Breast epithelium (tissue), 4 donors: ENCODE measurements at places on chromosomes 1 and 21. TPM values are rescaled to one million over a fixed set of nuclear protein-coding genes. Genes with fewer than 3 reads are reported as not detected.

- no peak overlapping the region for H3K27ac ChIP-seq
- no peak for DNase-seq
- no peak overlapping the region for H3K4me3 ChIP-seq
- H3K4me1 ChIP-seq = no peaks in the 10 kb centered on the region
Observed at GRCh38 chr1:59113876-59114457, 182.9 kb upstream of the FGGY start.

DNA sequence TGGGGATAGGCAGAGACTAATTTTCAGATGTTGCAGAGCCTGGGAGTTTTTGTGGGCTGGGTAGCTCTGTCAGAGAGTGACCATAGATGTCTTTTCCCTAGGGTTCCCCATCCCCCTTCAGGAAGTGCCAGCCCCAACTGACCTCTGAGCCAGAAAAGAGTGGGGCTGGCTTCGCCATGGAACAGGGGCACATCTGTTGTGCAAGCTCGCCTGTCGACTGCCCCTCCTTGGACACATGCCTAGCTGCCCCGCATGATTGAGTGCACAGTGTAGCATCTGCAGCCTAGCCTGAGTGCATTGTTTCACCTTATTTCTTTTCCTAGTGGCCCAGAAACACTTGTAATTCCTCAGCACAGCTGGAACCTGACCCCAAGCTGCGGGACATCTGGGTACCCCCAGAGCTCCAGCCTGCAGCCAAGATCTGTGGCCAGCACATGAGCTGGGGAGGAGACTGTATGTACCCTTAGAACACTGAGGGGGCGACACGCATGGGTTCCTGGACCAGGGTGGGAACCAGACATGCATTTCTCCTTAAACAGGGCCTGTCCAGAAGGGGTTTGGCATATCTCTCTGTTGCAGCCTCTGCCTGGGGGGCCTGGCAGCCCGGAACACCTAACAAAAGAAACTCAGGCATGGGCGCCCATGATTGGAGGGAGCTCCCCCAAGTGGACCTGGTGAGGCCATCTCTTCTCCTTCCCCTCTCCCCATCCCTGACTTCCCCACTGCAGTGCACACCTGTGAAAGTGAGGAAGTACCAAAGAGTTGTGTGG, 55.2 kb downstream of the SYT14 start:
- H3K27ac ChIP-seq = no peak overlapping the region
- no peaks in the 10 kb centered on the region for H3K36me3 ChIP-seq
- DNase-seq = no peak

Gene FCGR3B
- total RNA-seq = 3.9 TPM

DNA sequence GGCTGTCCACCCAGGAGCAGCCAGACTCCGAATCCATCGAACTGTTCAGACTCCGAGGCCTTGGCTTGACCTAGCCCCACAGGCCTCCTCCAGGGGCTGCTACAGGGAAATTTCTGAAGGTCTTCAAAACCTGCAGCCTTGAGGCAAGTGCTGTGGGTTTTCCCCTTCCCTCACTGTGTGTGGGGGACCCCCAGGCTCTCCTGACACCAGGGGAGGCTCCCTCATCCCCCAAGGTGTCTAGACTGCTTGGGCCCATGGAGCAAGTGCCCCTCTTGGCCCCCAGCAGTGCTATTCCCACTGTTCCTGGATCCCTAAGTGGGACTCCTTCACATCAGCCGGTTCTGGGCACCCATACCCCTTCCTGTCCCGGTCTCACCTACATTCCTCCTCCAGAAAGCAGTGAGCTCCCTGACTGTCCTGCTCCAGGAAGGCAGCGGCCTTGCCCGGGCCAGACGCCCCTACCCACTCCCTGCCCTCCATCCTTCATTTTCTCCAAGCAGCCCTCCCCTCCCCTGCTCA, 814 bp downstream of the PAQR7 start:
- no peaks in the 10 kb centered on the region for H3K36me3 ChIP-seq
- H3K27me3 ChIP-seq = no peaks in the 10 kb centered on the region
- peak overlapping the region; percentile 93 for H3K27ac ChIP-seq
- no peak for DNase-seq

DNA sequence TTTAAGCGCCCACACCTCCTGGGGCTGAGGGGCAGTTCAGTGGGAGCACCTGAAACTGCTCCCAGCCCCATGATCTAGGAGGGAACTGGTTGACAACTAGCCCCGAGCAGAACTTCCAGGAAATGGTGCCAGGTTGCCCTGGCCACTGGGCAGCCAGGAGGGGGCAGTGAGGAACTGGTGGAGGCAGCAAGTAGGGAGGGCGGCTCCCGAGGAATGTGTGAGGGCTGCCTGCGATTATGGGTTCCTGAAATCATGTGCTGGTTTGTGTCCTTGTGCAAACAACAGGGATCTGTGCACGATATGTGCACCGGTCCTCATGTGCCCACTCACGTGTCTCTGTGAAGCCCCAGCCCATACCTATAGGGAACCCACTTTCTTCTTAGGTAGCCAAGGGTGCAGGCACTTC, 9.9 kb downstream of the GPR3 start:
- H3K27me3 ChIP-seq = no peaks in the 10 kb centered on the region
- no peak overlapping the region for H3K4me3 ChIP-seq
- no peaks in the 10 kb centered on the region for H3K36me3 ChIP-seq
- peak overlapping the region; percentile 93 for H3K27ac ChIP-seq

GRCh38 chr1:24513706-24514105, 11.1 kb downstream of the RCAN3 start:
- no peak overlapping the region for H3K27ac ChIP-seq
- H3K27me3 ChIP-seq = no peaks in the 10 kb centered on the region
- H3K4me1 ChIP-seq = no peaks in the 10 kb centered on the region
- no peak for DNase-seq
- H3K4me3 ChIP-seq = no peak overlapping the region
- H3K36me3 ChIP-seq = no peaks in the 10 kb centered on the region

Gene FMN2
- total RNA-seq = 3.3 TPM

DNA sequence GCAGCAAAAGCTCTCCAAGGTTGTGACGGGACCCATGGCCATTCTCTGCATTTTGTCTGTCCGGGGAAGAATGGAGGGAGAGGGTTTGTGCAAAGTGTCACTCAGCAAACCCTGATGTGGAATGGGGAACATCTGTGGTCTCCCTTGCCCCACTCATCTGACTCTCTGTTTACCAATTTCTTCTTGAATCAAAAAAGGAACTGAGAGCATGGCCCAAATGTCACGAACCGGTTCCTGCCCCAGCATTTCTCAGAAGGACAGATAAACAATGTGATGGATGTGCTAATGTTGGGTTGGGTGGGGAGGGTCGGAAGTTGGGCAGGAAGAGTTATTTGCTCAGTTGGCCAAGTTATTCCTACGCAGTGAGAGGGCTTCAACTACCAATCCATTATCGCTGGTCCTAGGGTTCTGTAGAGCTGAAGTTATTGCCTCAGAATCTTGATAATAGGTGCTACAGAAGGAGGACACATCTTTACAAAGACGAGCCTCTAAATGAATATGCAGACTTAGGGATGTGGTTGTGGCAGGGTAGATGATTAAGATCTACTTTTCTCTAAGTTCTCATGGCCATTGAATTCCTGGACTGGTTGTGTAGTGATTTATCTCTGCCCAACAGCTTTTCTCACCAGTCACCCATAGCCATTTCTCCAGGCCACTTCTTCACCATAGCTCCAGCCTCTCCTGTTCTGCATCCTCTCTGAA, 9.6 kb upstream of the DUSP12 start:
- no peak overlapping the region for H3K4me3 ChIP-seq
- no peak for DNase-seq
- H3K27me3 ChIP-seq = no peaks in the 10 kb centered on the region
- no peak overlapping the region for H3K27ac ChIP-seq
- no peaks in the 10 kb centered on the region for H3K36me3 ChIP-seq

Gene TIE1
- total RNA-seq = 9.4 TPM

Gene PALMD
- total RNA-seq = 77.7 TPM

DNA sequence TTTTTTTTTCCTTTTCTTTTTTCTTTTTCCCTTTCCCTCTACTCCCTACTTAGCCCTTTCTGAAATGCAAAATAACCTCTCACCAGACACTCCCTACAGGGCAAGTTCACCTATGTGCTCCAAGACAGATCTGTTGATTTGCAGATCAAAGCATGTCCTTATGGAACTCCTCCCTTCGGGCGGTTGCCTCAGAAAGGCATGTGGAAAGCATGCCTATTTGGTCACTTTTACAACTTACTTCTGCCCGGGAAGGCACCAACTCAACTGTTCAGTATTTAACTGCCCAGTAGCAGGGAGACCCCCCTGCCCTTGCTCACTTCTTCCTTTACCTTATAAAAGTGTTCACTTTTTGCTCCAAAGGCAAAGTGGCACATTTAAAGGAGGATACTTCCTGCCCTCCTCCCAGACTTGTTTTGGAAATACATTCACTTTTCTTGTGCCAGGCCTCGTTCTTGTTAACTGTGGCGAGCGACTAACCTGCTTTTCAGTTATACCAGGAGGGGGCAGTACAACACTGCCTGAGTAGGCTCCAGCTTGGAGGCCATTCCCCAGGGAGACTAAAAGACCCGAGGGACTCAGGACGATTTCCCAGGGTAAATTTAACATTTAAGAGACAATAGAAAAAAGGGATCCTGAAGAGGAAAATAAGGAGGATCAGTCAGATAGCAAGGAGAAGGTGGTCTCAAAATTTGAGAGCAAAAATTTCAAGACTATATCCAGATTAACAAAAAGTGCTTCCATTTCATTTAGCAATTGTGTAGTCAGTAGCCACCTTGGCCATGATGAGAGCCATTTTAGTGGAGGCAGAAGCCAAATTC, 12.3 kb upstream of the SLAMF7 start:
- H3K36me3 ChIP-seq = no peaks in the 10 kb centered on the region
- H3K4me1 ChIP-seq = no peaks in the 10 kb centered on the region
- H3K27me3 ChIP-seq = no peaks in the 10 kb centered on the region
- H3K4me3 ChIP-seq = no peak overlapping the region

- DNase-seq = peak; percentile 82
- H3K27me3 ChIP-seq = no peaks in the 10 kb centered on the region
- H3K36me3 ChIP-seq = no peaks in the 10 kb centered on the region
- peak overlapping the region; percentile 61 for H3K4me3 ChIP-seq
- H3K4me1 ChIP-seq = peaks cover 11% of the 10 kb centered on the region
Observed at GRCh38 chr1:227945891-227946623, 1.7 kb downstream of the WNT9A start.

Gene CAP1
- 244 TPM for total RNA-seq

DNA sequence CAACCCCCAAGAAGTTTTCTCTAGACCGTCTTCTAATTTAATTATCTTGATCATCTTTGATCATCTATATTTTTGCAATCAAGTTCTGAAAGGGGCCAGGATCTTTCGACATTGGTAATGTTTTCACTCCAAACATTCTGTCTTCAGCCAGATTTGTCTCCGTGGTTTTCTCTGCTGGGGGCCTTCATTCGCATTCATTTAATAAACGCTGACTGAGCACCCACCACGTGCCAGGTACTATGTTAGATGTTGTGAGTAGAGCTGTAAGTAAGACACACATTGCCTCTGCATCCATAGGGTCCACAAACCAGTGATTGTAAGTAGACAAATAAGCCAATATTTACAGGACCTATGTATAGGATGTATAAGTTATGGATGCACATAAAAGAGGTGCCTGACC, 134.5 kb upstream of the MROH9 start:
- no peak overlapping the region for H3K27ac ChIP-seq
- no peak overlapping the region for H3K4me3 ChIP-seq
- DNase-seq = no peak
- no peaks in the 10 kb centered on the region for H3K4me1 ChIP-seq

GRCh38 chr1:163399001-163399400, 77.2 kb downstream of the NUF2 start:
- no peaks in the 10 kb centered on the region for H3K4me1 ChIP-seq
- no peak for DNase-seq
- H3K27ac ChIP-seq = no peak overlapping the region

DNA sequence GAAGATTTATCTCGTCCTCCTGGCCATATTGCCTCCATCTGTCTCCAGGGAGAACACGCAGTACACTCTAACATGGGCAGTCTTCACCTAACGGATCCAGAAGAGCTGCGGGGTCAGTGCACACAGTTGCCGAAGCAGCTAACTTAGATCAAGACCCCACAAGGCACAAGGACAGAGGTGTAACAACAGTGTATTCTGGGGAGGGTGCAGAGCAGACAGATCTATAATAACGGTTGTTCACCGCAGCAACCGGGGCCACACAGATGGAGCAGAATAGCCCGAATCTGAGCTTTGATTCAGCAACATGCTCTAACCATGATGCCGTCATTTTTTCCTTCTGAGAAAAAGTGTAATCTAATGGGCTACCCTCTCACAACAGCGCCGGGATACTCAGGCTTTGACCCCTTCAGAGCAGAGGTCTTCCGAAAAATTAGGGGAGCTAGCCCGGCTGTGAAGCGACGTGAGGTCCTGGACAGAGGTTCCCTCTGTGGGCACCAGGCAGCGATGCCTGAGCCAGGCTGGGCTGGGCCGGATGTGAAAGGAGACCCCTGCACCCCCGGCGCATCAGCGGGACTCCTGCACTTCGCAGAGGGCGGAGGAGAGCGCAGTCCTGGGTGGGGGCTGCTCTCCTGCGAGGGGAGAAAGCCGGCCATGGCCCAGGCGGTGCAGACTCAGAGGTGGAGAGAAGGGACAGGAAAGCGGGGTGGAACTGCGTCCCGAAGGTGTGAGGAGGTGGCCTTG, 57.5 kb downstream of the BCL9 start:
- peak overlapping the region; percentile 94 for H3K27ac ChIP-seq
- no peaks in the 10 kb centered on the region for H3K36me3 ChIP-seq
- no peak for DNase-seq
- H3K4me3 ChIP-seq = peak overlapping the region; percentile 96
- H3K27me3 ChIP-seq = no peaks in the 10 kb centered on the region
- H3K4me1 ChIP-seq = peaks cover 4% of the 10 kb centered on the region

DNA sequence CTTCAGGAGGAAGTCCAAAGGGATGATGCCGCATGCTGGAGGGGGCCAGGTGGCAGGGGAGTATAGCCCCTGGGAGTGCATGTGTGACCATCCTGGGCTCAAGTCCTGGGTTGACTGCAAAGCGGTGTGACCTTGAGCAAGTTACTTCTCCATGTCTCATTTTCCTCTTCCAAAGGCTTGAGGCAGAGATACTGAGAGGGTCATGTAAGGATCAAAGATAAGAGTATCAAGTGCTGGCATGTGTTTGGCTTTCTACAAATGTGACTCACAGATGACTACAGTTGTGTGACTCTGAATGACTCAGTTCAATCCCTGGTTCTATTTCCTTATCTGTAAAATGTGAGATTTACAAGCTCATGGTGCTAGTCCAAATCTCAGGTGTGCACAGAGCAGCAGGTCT, 26.1 kb downstream of the PROK1 start:
- no peaks in the 10 kb centered on the region for H3K36me3 ChIP-seq
- H3K4me3 ChIP-seq = no peak overlapping the region
- no peaks in the 10 kb centered on the region for H3K4me1 ChIP-seq
- H3K27ac ChIP-seq = no peak overlapping the region
- DNase-seq = no peak
- H3K27me3 ChIP-seq = no peaks in the 10 kb centered on the region

DNA sequence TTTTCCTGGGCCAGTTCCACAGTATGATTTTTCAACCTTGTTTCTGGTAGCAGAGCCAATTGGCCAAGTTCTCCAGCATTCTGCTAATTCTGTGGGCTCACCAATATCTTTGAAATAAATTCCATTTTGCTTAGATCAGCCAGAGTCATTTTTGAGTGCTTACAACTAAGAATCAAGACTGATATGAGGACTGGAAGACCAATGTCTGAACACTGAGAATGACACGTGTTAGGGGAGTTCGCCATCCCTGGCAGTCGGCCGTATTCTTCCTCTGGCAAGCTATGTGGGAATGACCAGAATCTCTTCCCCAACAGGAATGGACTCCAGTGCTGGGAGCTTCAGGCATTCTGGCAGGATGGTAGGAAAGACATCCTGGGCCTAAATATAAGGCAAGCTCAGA, 4.9 kb upstream of the TENT5C start:
- H3K27me3 ChIP-seq = no peaks in the 10 kb centered on the region
- no peak overlapping the region for H3K27ac ChIP-seq
- no peaks in the 10 kb centered on the region for H3K36me3 ChIP-seq
- no peak for DNase-seq
- H3K4me1 ChIP-seq = peaks cover 6% of the 10 kb centered on the region
